ENCODE measurements at places on chromosomes 16 and 17.

GRCh38 chr16:79195938-79196337 lies 404.6 kb downstream of the MAF start:
- DNase-seq, result no peak

DNA sequence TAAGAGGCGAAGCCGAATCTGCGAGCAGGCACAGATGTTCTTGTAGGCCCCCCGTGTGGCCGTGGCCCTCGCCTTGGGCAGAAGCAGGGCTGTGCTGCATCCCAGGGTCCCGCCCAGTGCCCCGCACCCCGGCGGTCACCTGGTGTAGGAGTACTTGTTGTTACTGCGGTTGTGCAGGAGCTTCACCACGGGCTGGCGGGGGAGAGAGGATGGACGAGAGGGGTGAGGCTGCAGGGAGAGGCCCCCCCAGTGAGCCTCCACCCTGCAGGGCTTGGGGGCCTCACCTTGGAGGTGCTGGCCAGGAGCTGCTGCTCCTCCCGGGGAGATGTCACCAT lies 11.4 kb downstream of the ASPHD1 start:
- DNase-seq, result no peak

GRCh38 chr17:7413346-7413985 lies 5.8 kb downstream of the NLGN2 start:
- peak; percentile 86 for DNase-seq

DNA sequence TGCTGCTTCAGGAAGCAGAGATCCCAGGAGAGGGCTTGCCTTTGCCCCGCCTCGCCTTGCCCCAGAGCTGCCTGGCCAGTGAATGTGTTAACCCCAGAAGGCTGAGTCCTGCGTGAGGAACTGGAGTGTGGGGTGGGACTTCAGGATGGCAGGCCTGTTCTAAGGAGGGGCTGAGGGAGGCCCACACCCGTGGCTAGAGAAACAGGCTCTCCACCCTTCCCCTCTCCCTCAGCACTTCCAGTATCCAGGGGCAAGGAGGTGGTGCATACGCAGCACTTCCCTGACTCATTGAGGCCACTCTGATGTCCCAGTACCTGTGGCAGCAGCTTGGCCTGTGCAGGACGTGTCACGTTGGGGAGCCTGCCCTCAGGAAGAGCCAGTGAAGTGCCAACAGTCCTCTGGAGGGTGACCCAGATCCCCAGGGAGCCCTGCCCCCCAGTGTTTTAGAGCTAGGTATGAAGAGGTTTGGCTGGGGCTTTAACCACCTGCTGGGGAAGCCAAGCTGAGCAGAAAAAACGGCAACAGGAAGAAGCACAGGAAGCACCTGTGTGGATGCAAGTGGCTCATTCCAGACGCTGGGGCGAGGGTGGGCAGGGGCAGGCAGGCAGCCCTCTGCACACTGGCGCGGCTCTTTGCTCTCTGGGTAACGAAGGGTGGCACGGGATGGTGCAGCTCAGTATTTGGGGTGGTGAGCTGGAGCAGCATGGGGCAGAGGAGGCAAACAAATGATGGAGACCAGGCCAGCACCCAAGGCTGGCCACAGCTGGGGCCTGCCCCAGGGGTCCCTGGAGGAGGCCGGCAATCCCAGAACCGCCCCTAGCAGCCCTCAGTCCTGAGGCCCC lies 14.7 kb upstream of the CTCF start:
- DNase-seq, result no peak

GRCh38 chr17:67531291-67531690 lies 154.2 kb downstream of the PITPNC1 start:
- no peak for DNase-seq

DNA sequence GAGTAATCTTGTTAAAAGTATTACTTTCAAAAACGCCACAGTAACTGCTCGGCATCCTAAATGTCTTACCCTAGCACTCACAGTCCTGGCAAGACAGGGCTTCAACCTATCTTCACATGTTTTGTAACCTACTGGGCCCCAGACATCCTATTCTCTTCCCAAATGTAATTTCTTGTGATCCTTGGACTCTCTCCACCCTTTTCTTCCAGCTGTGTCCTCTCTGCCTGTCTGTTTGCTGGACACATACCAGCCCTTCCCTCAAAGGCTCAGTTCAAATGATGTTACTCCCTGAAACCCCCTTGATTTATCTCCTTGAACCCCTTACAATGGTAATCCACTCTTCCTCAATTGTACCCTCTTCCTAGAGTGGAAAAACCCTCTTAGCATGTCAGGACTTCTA lies 60.1 kb upstream of the CNEP1R1 start:
- no peak for DNase-seq

DNA sequence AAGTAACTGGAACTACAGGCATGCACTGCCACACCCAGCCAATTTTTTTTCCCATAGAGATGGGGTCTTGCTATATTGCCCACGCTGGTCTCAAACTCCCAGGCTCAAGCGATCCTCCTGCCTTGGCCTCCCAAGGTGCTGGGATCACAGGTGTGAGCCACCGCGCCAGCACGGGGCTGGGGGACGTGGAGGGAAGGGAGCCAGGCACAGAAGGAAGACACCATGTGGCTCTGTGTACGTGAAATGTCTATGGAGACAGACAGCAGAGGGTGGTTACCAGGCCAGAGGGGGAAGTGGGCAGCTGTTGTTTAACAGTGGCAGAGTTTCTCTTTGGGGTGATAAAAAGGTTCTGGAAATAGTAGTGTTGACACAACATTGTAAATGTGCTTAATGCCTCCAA lies 4.6 kb upstream of the PIEZO1 start:
- DNase-seq, result no peak

DNA sequence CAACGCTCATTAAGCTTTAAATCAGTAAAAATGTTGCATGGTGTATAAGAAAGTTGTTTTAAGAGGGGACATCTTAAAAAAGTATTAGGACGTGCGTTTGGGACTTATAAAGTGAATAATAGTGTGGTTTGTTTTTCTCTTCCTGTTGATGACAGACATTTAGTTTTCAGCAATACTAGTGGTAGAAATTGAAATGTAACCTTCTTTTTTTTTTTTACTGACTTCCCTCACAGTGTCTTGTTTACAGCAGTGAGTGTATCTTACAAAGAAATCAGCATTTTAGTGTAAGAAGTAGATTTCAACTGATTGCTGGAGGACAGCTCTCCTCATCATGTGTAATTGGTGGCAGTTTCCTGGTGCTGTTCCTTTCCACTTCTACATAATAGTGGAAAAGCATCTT lies 39.6 kb downstream of the CYLD start:
- no peak for DNase-seq

DNA sequence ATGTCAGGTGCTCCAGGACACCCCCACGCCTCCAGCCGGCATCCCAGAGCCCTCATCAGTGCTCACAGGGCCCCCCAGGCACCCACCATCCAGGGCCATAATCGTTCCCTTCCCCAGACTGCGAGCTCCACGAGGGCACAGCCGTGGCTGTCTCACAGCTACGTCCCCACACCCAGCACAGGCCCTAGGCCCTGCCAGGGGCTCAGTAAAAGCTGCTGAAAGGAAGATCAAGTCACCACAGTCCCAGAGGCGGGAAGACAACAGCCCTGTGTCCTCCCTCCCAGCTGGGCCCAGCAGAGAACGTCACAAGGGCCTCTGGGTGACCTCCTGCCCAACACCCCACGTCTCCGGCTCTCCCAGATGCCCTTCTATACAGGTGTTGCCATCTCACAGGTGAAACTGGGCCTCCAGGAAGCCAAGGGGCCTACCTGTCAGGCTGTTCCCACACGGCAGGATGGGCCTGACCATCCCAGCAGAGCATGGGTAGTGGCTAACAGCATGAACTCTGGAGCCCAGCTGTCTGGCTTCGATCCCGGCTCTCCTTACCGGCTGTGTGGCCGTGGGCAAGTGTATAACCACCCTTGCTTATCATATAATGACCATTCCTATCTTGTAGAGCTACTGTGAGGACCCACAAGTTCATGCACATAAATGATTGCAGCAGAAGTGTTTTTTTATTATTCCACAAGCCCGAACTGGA lies 17.9 kb downstream of the ARL2BP start:
- no peak for DNase-seq

- DNase-seq, result peak; percentile 86
Measured at GRCh38 chr16:4370570-4371356, 885 bp upstream of the VASN start.

DNA sequence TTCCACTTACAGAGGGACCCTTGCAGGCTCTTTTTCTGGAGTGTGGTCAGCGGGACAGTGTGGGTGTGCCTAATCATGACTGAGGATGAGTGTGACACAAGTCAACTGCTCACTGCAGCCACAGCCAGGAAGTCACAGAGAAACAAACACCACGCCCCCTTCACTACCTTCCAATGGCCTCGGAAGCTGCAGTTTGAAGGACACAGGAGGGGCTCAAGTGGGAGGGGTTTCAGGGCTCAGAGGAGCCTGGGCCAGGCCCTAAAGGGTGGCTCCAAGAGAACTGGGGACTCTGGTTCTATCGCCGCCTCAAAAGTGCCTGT lies 116.2 kb upstream of the SDK2 start:
- no peak for DNase-seq

- no peak for DNase-seq
Measured at GRCh38 chr16:336269-336668, 16.3 kb downstream of the AXIN1 start.

- DNase-seq, result peak; percentile 80
Measured at GRCh38 chr16:59527206-59527997, 793.3 kb upstream of the GOT2 start.

GRCh38 chr16:31385680-31386079 lies 7.5 kb upstream of the ITGAD start:
- DNase-seq, result no peak

- DNase-seq, result no peak
Measured at GRCh38 chr16:7085776-7086175, 246.9 kb upstream of the RBFOX1 start.

DNA sequence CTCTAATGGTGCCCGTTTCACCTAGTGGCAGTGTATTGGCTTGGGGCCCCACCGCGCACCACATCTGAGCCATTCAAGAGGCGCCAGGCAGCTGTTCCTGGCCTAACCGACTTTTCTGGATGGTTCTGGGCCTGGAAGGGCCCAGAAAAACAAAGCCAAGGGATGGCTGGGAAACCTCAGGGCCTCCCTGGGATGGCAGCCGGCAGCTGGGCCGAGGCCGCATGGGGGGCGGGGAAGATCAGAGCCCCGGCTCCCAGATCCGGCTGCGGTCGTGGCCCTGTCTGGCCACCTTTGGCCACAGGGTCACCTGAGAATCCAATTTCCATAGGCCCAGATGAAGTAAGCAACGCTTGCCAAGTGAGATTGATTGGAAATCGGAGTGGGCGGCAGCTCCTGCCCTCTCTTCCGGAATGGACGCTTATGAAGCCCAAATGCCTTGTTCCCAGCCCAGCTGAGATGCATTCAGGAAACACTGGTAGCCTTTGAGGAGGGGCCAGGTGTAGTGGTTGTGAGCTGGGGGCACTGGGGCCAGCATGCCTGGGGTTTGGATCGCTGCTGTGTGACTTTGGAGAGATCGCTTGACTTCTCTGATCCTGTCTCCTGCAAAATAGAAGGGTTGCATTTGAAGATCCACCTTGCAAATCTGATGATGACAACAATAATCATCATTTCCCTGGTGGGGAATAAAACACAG lies 163.8 kb upstream of the GSE1 start:
- no peak for DNase-seq

DNA sequence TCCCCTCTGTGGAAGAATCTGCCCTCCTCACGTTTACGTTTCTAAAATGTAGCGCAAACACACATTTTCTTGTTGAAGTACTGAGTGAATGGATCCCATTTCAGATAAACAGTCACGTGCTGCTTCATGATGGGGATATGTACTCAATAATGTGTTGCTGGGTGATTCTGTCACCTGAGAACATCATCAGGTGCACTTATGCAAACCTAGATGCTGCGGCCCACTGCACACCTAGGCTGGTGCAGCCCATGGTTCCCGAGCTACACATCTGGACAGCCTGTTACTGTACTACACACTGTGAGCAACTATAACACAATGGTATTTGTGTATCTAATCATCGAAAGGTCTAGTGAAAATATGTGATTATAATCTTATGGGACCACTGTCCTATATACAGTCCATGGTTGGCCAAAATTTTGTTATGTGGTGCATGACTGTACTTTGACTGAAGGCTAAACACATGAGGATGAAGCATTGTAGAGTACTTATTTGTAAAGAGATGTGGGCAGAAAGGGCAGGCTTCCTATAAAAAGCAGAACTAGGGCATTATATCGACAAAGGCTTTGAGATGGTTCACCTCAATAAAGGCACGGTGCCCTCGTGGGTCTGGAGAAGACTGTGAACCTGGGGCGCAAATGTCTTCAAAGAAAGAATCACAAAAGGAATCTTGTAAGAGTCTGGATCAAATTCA lies 26.3 kb downstream of the MARF1 start:
- DNase-seq, result no peak

DNA sequence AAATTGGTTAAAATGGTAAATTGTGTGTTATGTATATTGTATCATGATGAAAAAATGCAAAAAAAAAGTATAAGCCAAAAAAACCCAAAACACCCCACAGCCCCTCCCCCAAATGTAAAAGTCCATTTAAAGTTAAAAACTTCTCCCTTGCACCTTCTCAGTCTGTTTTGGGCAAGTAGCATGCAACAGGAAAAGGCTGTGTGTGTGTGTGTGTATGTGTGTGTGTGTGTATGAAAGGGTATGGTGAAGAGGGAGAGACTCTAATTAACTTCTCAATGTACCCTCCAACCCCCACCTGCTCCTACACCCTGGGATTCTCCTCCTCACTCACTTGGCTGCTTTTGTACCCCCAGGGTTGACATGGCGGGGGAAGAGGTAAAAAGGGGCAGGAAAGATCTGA lies 9.2 kb upstream of the GGT6 start:
- no peak for DNase-seq

- peak; percentile 91 for DNase-seq
Measured at GRCh38 chr17:15123593-15124263, 141.4 kb downstream of the PMP22 start.

GRCh38 chr16:84449156-84450140 lies 55.0 kb downstream of the MEAK7 start:
- no peak for DNase-seq

DNA sequence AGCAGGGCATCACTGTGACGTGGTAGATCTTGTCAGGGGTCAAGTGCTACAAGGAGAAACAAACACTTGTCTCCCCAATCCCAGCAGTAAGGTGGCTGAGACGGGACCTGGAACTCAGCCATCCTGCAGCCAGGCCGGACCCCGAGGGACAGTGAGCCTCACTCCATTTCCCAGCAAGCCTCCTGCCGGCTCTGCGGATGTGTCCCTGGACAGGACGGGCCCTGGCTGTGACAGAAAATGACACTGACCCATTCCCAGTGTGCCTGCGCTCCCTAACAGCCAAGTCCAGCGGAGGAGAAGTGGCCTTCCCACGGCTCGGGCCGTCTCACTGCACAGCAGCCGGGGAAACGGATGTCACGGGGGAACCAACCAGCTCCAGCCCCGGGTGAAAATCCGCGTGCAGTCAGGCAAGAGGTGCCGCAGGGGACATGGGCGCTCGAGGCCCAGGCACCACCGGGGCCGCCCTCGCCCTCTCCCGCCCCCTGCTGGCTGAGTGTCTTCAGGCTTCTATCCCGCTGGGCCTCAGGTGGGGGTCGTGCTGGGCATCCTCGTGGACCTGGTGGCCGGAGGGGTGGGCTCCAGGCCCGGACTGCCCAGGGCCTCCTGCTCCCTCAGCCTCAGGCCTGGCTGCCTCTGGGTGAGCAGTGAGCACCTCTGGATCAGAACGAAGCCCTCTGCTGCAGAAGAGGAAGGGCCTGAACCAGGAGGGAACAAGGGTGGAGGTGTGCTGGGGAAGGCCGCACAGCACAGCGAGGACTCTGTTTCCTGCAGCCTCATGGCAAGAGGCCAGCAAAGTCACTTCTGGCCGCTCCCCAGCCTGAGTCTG lies 6.7 kb downstream of the HAGHL start:
- DNase-seq, result peak; percentile 24

GRCh38 chr17:78667091-78667490 lies 89.9 kb upstream of the DNAH17 start:
- no peak for DNase-seq
